Chondrocyte (in vitro differentiated cells): ENCODE measurements at places on chromosomes 2 and 18. TPM values are rescaled to one million over a fixed set of nuclear protein-coding genes. Genes with fewer than 3 reads are reported as not detected.

DNA sequence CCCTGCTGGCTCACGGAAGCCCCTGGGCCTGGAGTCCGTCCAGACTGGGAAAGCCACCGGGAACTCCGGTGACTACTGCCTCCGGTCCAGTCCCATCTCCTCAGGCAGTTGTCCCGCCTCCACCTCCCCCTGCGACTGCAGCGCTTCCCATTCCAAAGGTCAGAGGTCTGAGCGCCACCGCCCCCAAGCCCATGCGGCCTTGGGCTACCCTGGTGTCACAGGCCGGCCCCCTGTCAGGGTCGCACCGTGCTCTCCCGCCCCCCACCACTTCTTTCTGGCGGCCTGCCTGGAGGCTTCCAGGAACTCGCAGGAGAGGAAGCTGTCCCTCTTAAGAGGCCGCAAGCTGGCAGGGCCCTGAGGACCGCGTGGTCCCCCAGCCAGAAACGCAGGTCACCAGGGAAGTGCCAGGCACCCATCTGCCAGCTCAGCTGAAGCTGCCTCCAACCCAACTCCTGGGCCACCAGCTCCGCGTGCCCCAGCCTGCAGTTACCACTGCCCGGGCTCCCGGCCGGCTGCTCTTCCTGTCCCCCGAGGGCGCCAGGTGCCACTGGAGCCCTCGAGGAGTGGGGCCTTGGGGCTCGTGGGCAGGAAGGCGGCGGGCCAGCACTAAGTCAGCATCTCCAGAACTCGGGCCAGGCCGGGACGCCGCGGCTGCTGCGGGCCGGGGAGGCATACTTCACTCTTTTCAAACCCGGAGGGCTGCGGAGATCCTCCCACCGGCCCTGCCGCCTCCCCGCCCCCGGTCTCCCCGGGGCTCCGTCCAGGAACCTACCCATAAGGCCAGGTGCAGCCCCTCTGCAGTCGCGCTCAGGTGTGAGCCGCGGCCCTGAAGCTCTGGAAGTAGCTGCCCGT lies 83.3 kb upstream of the POMC start:
- no peaks in the 10 kb centered on the region for H3K27me3 ChIP-seq
- peaks cover 9% of the 10 kb centered on the region for H3K36me3 ChIP-seq
- peak overlapping the region; percentile 78 for H3K4me3 ChIP-seq
- H3K27ac ChIP-seq, result peak overlapping the region; percentile 45

- H3K27me3 ChIP-seq, result no peaks in the 10 kb centered on the region
- no peak overlapping the region for H3K27ac ChIP-seq
- H3K4me1 ChIP-seq, result no peaks in the 10 kb centered on the region
- no peaks in the 10 kb centered on the region for H3K36me3 ChIP-seq
Observed at GRCh38 chr2:10760794-10761504, 39.5 kb downstream of the ATP6V1C2 start.

DNA sequence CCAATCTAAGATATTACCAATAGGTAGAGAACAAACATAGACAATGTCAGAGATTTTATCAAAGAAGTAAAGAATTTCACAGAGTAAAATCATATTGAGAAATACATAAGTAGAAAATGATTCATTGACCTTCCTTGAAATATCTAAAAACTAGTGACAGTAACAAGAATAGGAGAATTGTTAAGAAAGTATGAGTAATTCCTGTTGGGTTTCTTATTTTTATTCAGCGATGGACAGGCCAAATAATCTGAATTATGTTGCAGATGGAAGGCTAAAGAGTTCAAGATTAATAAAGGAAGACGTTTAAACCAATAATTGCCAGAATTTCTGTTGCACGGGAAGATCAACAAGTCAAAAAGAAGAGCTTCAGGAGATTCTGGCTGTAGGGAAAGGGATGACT lies 163.4 kb upstream of the RASGRP3 start:
- peaks cover 40% of the 10 kb centered on the region for H3K36me3 ChIP-seq
- no peak overlapping the region for H3K27ac ChIP-seq

GRCh38 chr2:224393157-224393872 lies 8.6 kb downstream of the FAM124B start:
- H3K4me3 ChIP-seq, result no peak overlapping the region
- no peaks in the 10 kb centered on the region for H3K36me3 ChIP-seq
- H3K27ac ChIP-seq, result no peak overlapping the region
- no peaks in the 10 kb centered on the region for H3K4me1 ChIP-seq

DNA sequence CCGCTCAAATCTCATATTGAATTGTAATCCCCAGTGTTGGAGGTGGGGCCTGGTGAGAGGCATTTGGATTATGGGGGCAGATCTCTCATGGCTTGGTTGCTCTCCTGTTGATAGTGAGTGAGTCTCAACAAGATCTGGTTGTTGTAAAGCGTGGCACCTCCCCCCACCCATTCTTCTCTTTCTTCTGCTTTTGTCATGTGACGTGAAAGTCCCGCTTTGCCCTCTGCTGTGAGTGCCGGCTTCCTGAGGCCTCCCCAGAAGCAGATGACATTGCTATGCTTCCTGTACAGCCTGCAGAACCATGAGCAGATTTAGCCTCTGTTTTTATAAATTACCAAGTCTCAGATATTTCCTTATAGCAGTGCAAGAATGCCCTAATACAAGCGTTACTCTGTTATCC lies 673.8 kb downstream of the ADCYAP1 start:
- no peak overlapping the region for H3K27ac ChIP-seq
- no peaks in the 10 kb centered on the region for H3K4me1 ChIP-seq
- no peak overlapping the region for H3K4me3 ChIP-seq

DNA sequence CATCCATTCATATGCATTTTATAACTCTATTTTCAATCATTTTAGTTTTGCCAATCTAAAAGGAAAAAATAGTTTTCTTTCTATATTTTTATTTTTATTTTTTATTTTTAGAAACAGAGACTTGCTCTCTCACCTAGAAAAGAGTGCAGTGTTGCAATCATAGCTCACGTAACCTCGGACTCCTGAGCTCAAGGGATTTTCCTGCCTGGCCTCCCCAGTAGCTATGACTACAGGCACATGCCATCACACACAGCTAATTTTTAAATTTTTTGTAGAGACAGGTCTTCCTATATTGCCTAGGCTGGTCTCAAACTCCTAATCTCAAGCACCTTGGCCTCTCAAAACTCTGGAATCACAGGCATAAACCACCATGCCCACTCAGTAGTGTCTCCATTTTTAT lies 125.5 kb upstream of the XIRP2 start:
- no peaks in the 10 kb centered on the region for H3K4me1 ChIP-seq
- H3K27me3 ChIP-seq, result no peaks in the 10 kb centered on the region
- H3K4me3 ChIP-seq, result no peak overlapping the region
- H3K36me3 ChIP-seq, result no peaks in the 10 kb centered on the region

GRCh38 chr2:72889991-72890390 lies 2.8 kb downstream of the SPR start:
- H3K27ac ChIP-seq, result no peak overlapping the region
- peaks cover 5% of the 10 kb centered on the region for H3K36me3 ChIP-seq
- DNase-seq, result no peak
- peaks cover 7% of the 10 kb centered on the region for H3K27me3 ChIP-seq
- no peak overlapping the region for H3K4me3 ChIP-seq

GRCh38 chr2:119795309-119796303 lies 35.9 kb downstream of the PTPN4 start:
- peaks cover 8% of the 10 kb centered on the region for H3K36me3 ChIP-seq
- no peak overlapping the region for H3K4me3 ChIP-seq
- DNase-seq, result no peak
- H3K4me1 ChIP-seq, result no peaks in the 10 kb centered on the region

GRCh38 chr18:48784656-48785055 lies 166.1 kb downstream of the SMAD7 start:
- H3K27me3 ChIP-seq, result no peaks in the 10 kb centered on the region
- peak; percentile 65 for DNase-seq
- H3K4me3 ChIP-seq, result no peak overlapping the region

DNA sequence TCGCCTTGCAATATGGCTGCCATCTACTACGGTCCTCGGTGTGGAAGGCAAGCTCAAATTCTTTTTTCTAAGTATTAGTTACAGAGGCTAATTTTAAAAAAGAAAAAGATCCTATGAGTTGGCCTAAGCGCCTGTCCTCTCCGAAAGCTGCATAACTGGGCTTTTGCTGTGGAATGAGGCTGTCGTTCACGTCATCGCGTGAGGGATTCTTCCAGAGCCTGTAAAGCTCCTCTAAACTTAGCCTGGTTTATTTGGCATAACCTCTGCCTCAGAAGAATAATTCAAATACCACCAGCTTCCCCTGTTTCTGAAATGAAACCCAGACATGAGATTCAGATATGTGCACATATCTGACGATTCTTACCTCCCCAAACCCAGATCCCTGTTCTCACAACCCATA lies 187.4 kb downstream of the DNER start:
- H3K27me3 ChIP-seq, result peaks cover 3% of the 10 kb centered on the region
- H3K4me3 ChIP-seq, result no peak overlapping the region
- H3K4me1 ChIP-seq, result peaks cover 8% of the 10 kb centered on the region
- H3K36me3 ChIP-seq, result no peaks in the 10 kb centered on the region
- no peak for DNase-seq
- no peak overlapping the region for H3K27ac ChIP-seq

GRCh38 chr2:8244639-8245038 lies 437.2 kb upstream of the ID2 start:
- no peak overlapping the region for H3K27ac ChIP-seq
- H3K4me1 ChIP-seq, result peaks cover 20% of the 10 kb centered on the region
- no peaks in the 10 kb centered on the region for H3K36me3 ChIP-seq

DNA sequence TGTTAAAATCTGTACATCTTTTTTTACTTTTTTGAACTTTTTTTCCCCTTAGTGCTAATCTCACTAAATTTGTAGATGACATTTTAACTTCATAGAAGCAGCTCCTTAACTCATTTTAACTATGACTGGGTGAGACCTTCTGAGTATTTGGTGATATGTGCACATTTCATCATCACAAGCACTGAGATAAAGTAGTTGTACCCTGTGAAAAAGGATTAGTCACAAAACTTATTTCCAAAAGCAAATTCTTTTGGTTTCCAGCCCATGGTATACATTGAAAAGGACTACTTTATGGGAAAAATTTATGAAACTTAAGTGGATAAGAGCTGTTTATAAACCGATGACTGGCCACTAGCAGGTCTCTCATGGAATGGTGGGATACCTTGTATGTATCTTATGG lies 581.5 kb downstream of the PLCL1 start:
- H3K27ac ChIP-seq, result no peak overlapping the region
- no peaks in the 10 kb centered on the region for H3K36me3 ChIP-seq
- peaks cover 4% of the 10 kb centered on the region for H3K27me3 ChIP-seq
- H3K4me1 ChIP-seq, result no peaks in the 10 kb centered on the region

- H3K27me3 ChIP-seq, result peaks cover 54% of the 10 kb centered on the region
- H3K36me3 ChIP-seq, result no peaks in the 10 kb centered on the region
- DNase-seq, result no peak
- H3K27ac ChIP-seq, result no peak overlapping the region
Observed at GRCh38 chr2:102297891-102298290, 13.5 kb upstream of the IL1RL1 start.

- DNase-seq, result no peak
- H3K4me3 ChIP-seq, result no peak overlapping the region
- peaks cover 2% of the 10 kb centered on the region for H3K36me3 ChIP-seq
- no peak overlapping the region for H3K27ac ChIP-seq
Observed at GRCh38 chr2:240333985-240334384, 101.5 kb upstream of the GPC1 start.

DNA sequence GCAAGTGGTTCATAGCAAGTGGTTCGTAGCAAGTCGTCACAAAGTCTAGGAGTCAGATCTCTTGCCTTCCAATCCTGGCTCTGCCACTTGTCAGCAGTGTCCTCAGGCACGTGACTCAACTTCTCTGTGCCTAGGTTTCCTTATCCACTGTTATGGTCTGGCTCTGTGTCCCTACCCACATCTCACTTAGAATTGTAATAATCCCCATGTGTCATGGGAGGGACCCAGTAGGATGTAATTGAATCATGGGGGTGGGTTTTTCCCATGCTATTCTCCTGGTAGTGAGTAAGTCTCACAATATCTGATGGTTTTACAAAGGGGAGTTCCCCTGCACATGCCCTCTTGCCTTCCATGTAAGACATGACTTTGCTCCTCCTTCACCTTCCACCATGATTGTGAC lies 51.8 kb upstream of the AP1S3 start:
- H3K36me3 ChIP-seq, result peaks cover 29% of the 10 kb centered on the region
- H3K4me3 ChIP-seq, result no peak overlapping the region
- H3K27ac ChIP-seq, result peak overlapping the region; percentile 32
- DNase-seq, result no peak

DNA sequence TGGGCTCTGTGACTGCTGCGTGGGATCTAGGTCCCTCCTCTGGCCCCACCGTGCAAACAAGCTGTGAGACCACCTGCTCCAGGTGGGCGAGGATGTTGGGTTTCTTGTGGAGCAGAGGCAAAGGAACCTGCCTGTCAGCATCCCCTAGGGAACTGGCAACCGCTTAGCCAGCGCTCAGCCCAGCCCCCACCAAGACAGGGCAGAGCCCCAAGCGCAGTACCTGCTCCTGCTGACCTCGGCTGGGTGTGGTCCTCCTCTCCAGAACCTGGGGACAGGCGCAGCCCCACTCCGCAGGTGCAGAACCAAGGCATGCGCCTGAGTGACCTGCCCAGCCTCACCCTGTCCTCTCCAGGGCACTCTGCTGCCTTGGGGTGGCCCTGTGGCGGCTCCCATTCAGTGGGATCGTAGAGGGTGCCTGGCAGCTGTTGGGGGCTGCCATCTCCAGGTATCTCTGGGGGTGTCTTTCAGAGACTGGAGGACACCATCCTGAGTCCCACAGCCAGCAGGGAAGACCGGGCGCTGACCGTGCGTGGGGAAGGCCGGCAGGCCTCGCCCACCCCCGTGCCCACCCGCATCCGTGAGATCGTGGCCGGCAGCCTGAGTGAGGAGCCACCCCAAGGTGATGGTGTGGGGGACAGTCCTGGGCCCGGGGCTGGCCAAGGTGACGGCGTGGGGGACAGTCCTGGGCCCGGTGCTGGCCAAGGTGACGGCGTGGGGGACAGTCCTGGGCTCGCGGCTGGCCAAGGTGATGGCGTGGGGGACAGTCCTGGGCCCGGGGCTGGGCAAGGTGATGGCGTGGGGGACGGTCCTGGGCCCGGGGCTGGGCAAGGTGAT lies 12.3 kb downstream of the CROCC2 start:
- no peaks in the 10 kb centered on the region for H3K27me3 ChIP-seq
- peaks cover 15% of the 10 kb centered on the region for H3K4me1 ChIP-seq
- H3K36me3 ChIP-seq, result no peaks in the 10 kb centered on the region
- no peak overlapping the region for H3K27ac ChIP-seq

- peaks cover 10% of the 10 kb centered on the region for H3K27me3 ChIP-seq
- no peak for DNase-seq
- no peak overlapping the region for H3K27ac ChIP-seq
- H3K4me3 ChIP-seq, result no peak overlapping the region
- no peaks in the 10 kb centered on the region for H3K36me3 ChIP-seq
Observed at GRCh38 chr2:17375262-17375661, 143.0 kb downstream of the RAD51AP2 start.

- no peak overlapping the region for H3K4me3 ChIP-seq
- H3K27me3 ChIP-seq, result no peaks in the 10 kb centered on the region
- H3K36me3 ChIP-seq, result peaks cover 55% of the 10 kb centered on the region
- H3K4me1 ChIP-seq, result peaks cover 1% of the 10 kb centered on the region
- DNase-seq, result peak; percentile 73
Observed at GRCh38 chr2:86048888-86049287, 56.8 kb downstream of the POLR1A start.

- no peak for DNase-seq
- no peaks in the 10 kb centered on the region for H3K36me3 ChIP-seq
- peaks cover 30% of the 10 kb centered on the region for H3K4me1 ChIP-seq
- no peaks in the 10 kb centered on the region for H3K27me3 ChIP-seq
- no peak overlapping the region for H3K4me3 ChIP-seq
Observed at GRCh38 chr2:18475884-18476283, 84.6 kb downstream of the RDH14 start.

- no peak overlapping the region for H3K4me3 ChIP-seq
- no peak for DNase-seq
- H3K27ac ChIP-seq, result peak overlapping the region; percentile 74
- H3K27me3 ChIP-seq, result no peaks in the 10 kb centered on the region
- H3K4me1 ChIP-seq, result peaks cover 35% of the 10 kb centered on the region
- H3K36me3 ChIP-seq, result peaks cover 66% of the 10 kb centered on the region
Observed at GRCh38 chr2:106827158-106827557, 58.8 kb downstream of the ST6GAL2 start.

DCAF17 gene
- 17.6 to 22.0 TPM (median 18.3 TPM) in 3 replicates for total RNA-seq

HRH4 gene
- total RNA-seq, result not detected in 3 replicates

B4GALT6 gene
- 9.8 to 23.3 TPM (median 12.2 TPM) in 3 replicates for total RNA-seq

FRZB gene
- total RNA-seq, result 13.8 to 31.6 TPM (median 15.0 TPM) in 3 replicates

ACTG2 gene
- 173 to 1,480 TPM (median 1,439 TPM) in 3 replicates for total RNA-seq

SH3RF3 gene
- 58.8 to 66.2 TPM (median 59.5 TPM) in 3 replicates for total RNA-seq
